NAMALWA (cell line): ENCODE measurements at places on chromosomes 1 and 21.

DNA sequence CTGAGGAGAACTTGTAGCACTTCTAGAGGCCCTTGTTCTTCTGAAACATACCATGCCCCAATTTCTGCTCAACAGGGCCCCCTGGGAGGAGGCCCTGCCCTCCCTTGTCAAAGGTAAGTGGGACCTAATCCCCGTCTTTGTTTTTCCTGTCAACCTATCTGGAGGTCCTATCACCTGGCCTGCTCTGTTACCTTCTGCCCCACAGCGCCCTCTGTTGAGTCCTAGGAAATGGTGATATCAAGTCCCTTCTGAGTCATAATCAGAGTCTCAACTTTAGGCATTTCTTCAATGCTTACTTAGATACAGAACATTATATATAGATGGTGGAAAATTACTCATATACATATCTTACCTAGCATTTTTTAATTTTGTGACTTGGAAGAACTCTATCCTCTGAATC, 28.2 kb upstream of the FCRL4 start:
- peak; percentile 79 for DNase-seq

DNA sequence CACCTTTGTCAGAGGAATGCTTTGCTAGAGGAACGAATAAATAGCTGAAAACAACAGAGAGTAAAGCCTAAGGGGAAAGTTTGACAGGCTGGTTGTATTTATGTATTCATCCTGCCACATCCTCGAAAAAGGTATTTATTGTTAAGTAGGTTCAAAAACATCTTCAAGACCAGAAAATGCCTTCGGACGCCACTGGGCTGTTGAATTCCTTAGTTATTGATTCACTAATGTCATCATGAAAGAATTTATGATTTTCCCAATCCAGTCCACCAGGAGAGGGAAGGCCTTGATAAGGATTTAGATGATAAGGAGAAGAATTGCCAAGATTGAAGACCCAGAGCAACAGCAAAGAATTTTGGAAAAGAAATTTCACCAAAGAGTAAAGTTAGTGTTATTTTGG, 35.2 kb upstream of the MAB21L3 start:
- DNase-seq, result no peak

DNA sequence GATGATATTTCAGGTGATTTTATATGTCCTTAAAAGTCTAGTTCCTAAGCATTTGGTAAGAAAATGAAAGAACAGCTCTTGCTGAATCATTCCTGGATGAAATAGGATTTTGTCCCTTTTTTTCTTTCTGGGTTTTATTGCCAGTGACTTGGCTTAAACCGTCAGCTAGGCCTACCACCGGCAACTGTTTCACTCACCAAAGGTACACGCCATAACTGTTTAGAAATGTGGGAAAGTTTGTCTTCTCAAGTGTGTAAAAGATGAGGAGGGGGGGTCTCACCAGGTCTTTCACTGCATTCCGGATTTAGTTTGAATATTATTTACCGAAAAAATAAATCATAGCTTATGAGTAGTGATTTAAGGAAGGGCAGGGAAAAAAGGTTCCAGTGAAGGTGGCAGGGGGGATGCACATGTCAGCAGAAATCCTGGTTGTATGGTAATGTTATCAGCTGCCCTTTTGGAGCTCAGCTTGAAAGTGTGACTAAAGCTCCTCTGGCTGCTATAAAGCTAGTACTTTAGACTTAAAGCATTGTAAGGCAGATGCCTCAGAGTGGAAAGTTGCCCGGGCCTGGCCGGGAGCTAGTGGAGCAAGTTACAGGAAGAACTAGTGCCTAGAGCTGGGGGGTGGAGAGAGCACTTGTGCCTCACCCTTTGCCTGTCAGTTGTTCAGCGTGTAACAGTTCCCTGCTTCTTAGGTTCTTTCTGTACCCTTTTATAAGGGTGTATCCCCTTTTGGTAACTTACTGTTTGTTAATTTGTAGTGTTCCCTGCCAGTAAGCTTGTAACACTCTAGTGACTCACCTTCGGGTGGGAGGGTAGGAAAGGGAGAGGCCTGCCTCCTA, 3.1 kb downstream of the ATP1A1 start:
- peak; percentile 44 for DNase-seq

DNA sequence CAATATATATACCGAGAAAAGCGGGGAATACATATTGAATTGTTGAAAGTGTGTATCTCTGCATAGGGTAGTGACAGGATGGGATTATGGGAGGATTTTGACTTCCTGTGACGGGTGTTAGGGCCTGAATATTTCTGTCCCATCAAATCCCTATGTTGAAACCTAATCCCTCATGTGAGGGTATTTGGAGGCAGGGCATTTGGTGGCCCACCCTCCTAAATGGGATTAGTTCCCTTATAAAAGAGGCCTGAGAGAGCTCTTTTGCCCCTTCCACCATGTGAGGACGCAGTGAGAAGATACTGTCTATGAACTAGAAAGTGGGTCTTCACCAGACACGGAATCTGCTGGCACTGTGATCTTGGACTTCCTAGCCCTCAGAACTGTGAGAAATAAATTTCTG, 137.3 kb downstream of the ZSCAN20 start:
- no peak for DNase-seq

- DNase-seq, result peak; percentile 79
These were observed 106.1 kb downstream of the KIAA0319L start for GRCh38 chr1:35451125-35451528.

DNA sequence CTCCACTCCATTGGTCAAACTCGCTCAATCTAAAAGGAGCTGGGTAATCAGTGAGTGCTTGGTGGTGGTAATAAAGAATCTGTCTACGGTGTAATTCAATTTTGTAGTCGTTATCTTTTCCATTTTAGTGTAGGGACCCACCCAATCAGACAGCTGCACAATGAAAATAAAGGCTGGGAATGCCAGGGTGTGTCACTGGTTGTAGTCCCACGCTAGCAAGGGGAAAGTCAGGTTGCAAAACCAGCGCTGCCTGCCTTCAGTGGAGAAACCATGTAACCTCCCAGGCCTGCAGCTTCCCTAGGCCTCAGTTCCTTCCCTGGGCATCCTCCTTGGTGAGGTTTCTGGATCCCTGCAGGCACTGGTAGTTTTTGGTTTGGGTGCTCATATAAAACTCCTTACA, 49.4 kb upstream of the PPP2R5A start:
- DNase-seq, result no peak

DNA sequence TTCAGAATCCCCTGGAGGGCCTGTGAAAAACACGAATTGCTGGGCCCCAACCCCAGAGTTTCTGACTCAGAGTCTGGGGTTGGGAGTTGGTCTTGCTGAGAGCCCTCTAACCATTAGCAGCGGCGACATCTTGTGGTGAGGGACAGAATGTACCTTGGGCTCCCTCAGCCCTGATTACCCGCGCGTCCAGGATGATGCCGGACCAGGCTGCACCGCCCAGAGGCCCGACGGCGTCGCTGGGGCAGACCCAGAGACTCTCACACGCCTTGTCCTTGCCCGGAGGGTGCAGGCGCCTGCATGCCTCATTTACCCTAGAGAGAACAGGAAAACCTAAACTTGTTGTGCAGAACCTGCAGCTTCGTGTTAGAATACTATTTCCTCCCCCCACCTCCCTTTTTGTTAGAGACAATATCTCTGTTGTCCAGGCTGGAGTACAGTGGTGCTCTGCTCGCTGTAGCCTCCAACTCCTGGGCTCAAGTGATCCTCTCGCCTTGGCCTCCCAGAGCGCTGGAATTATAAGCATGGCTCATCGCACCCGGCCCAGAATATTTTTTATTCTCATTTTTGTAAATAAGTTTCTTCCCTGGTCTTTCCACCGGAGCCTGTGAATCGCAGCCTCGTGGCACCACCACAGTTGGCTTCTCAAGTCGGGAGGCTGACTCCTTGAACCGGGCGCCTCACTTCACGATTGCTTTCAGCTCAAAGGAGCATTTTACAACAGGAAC, 22.2 kb upstream of the RD3 start:
- peak; percentile 89 for DNase-seq

GRCh38 chr1:191176131-191176530, 698.5 kb upstream of the BRINP3 start:
- no peak for DNase-seq

DNA sequence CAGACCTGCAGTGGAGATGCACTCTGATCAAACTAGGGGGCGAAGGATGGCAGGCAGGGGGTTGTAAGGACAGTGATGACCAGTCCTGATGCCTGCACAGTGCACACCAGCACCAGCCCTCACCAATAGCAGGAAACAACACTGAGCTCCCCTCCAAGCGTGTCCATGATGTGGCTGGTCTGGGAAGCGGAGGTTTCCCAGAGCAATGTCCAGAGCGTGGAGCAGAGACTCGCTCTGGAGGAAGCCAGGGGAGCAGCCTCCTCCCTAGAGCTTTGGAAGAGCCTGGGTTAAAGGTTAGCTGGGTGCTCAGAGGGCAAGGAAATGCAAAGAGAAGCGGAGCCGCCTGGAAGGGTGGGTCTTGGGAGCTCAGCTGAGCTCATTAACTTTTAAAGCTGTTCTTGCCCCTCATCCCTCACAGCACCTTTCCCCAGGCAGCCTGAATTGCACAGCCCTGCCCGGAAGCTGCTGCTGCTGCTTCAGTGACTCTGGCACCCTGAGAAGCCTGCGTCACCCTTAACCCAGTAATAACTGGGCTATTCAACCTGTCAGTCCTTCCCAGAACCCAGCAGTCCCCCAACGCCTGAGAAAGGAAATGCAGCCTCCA, 162.2 kb upstream of the RAB4A start:
- no peak for DNase-seq

DNA sequence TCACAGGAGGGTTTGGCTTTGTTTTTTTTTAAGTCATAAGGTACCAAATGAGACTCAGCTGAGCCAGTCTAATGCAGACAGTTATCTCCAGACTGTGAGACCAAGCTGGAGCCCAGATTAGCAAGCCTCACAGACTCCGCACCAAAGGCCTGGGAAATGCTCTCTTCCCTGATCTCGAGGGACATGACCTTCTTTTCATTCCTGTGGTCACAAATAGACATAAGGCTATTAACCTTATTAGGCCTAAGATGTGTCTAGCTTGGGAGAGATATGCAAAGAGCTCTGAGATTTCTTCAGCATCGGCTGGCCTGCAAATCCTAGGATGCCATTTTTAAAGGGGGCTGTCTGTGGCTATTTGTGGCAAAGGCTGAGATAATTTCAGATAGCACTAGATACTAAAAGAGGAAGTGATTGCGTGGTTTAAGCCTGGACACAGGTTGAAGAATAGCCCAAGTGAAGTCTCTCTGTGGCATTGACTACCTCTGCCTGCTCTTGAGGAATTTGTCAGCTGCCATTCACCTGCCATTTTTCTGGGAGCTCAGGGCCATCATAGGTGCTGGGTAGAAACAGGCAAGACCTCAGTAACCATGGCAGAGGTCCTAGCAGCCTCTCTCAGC, 301.3 kb downstream of the SIPA1L2 start:
- no peak for DNase-seq

GRCh38 chr1:107202007-107202406, 61.2 kb downstream of the NTNG1 start:
- no peak for DNase-seq

- DNase-seq, result no peak
These were observed 56.0 kb downstream of the ADARB1 start for GRCh38 chr21:45130324-45130774.

GRCh38 chr21:40049031-40049930, 182.0 kb downstream of the PCP4 start:
- no peak for DNase-seq

DNA sequence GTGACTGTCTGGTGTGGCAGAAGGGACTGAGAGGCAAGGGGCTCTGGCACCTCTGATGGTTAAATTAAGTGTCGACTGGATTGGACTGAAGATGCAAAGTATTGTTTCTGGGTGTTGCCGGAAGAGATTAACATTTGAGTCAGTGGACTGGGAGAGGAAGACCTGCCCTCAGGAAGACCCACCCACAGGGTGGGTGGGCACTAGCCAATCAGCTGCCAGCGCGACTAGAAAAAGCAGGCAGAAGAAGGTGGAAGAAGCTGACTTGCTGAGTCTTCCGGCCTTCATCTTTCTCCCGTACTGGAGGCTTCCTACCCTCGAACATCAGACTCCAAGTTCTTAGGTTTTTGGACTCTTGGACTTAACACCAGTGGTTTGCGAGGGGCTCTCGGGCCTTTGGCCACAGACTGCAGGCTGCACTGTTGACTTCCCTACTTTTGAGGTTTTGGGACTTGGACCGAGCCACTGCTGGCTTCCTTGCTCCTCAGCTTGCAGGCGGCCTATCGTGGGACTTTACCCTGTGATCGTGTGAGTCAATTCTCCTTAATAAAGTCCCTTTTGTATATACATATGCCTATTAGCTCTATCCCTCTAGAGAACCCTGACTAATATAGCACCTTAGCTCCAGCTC, 79.6 kb downstream of the KAZN start:
- DNase-seq, result peak; percentile 95

GRCh38 chr1:178871551-178872320, 859 bp upstream of the ANGPTL1 start:
- DNase-seq, result no peak

- DNase-seq, result no peak
These were observed 182.0 kb downstream of the DYRK1A start for GRCh38 chr21:37548521-37548981.

GRCh38 chr1:31306278-31306677, 9.4 kb downstream of the ZCCHC17 start:
- no peak for DNase-seq

GRCh38 chr1:156866249-156866909, 5.7 kb downstream of the NTRK1 start:
- DNase-seq, result no peak

- no peak for DNase-seq
These were observed 12.7 kb downstream of the SLC25A33 start for GRCh38 chr1:9551984-9552383.

DNA sequence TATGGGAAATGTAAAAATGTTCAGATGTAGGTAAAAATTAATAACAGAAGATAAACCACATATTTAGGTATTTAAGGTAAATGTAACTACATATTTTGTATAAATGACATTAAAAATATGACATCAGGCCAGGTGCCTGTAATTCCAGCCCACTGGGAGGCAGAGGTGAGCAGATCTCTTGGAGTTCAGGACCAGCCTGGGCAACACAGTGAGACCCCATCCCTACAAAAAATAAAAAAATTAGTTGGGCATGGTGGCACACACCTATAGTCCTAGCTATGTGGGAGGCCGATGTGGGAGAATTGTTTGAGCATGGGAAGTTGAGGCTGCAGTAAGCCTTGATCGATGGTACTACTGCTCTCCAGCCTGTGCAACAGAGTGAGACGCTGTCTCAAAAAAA, 216.5 kb downstream of the SPATA17 start:
- DNase-seq, result no peak

GRCh38 chr1:29642519-29642918, 406.2 kb downstream of the PTPRU start:
- no peak for DNase-seq

DNA sequence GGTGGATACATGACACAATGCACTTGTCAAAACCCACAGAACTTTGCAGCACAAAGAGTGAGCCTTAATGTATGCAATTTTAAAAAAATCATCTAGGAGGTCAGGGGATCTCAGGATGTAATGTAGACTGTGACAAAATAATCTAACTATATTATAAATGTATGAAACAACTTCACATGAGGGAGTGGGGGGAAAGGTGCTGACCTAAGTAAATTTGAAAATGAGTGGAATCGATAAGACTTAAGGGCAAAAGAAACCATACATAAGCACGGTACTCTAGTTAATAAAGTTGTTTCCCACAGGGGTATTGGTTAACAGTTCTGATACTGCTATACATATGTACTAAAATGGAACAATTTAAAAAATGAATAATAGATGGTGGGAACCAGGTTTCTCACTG, 64.7 kb downstream of the PRPF38A start:
- DNase-seq, result no peak

GRCh38 chr1:67256291-67257172, 51.1 kb upstream of the IL12RB2 start:
- no peak for DNase-seq
